KBM-7 (cell line): ENCODE measurements at places on chromosomes 13 and 19.

GRCh38 chr13:106623799-106624460 is 56.0 kb upstream of the ARGLU1 start:
- DNase-seq: no peak

DNA sequence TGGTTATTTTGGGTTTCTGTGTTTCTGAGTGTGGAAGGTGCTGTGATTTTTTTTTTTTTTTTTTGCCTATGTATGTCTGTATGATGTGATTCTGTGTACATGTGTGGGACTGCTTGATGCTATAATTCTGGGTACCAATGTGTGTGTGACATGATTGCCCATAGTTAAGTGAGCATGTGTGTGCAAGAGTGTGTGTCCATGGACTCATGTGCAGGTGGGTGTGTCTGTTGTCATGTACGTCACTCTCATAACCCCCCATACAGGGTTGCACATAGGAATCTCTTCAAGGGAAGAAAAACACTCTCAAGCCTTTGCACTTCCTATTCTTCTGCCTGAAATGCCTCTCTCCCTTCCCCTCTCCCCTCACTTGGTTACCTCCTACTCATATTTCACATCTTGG is 2.5 kb upstream of the PPP5C start:
- no peak for DNase-seq

DNA sequence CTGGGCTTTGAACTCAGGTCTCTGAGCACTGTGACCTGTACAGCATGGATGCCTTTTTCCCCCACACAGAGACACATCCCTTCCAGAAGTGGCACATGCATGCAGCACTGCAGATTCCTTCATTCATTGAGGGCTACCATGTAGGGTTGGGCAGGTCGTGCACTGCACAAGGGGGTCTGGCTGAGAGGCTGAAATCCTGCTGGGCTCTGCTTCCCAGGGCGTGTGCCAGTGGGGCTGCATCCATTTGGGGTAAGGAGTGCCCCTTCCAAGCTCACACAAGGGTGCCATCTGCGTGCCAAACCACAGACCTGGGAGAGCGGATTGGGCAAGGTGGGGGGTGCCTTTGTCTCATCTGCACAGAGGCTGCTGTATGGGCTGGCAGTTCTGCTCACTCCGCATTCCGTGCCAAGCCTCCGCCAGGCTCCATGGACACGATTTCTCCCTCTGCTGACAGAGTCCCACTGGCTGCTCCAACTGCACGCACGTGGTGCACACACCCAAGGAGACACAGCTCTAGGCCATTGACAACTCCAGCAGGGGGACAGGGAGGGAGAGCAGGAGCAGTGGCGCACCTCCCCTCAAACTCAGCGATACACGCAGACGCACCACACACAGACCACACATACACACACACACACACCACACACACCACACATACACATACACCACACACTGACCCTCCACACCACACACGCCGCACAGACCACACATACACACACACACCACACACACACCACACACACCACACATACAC is 4.5 kb upstream of the SHISA7 start:
- peak; percentile 58 for DNase-seq

GRCh38 chr13:114062754-114063153 is 69.7 kb downstream of the RASA3 start:
- peak; percentile 82 for DNase-seq
